ENCODE measurements at places on chromosomes 7 and 10.

- DNase-seq = no peak
Observed at GRCh38 chr10:70784016-70784415, 1.2 kb downstream of the TBATA start.

- DNase-seq = peak; percentile 35
Observed at GRCh38 chr10:30437031-30437841, 3.3 kb downstream of the MAP3K8 start.

DNA sequence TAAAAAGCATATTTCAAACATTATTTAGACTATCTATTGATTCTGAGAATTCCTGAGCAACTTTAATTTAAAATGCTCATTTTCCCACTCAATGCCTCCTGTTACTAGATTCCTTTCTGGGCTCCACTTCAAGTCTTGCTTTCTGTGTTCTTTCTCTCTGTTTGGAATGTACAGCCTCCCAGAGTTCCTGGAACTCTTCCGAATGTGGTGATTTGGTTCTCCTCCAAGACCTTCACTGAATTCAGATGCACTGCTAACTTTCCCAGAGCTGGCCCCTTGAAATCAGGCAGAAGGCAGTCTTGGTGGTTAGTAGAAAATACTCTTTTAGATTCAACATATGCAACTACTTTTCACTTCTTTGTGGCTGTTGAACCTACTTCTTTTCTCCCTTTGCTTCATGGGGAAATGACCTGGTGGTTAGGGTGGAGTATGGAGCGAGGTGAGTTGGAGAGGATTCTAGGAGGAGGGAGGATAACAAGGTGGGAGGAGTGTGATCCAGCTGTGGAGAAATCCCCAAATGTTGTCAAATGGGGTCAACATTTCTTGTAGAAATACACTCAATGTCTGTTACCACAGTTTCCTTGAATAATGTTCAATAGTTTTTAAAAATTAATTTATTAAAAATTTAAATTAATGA lies 27.9 kb upstream of the CCDC7 start:
- DNase-seq = no peak

- DNase-seq = no peak
Observed at GRCh38 chr10:35223016-35223415, 96.4 kb downstream of the CREM start.

DNA sequence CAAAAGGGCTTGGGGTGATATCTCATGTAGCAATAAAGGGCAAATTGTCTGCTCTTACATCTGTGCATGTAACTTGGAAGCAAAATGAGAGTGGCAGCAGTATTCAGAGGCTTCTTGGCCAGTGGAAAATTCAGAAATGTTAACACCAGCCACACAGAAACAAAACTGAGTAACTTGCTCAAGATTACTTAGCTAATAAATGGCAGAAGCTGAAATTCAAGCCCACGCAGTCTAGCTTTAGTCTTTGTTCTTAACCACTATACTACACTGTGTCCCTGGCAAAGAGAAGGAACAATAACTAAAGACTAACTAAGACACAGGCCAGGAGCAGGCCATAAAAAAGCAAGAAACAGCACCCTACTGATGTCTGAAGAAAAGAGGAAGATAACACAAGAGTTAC lies 185.9 kb upstream of the ASAH2 start:
- DNase-seq = no peak

Data from activated CD4-positive, alpha-beta T cell treated with anti-CD3 and anti-CD28 coated beads, Interleukin-2, amount 50 U/mL, for 48 hours (primary cell).